Activated CD4-positive, alpha-beta T cell treated with anti-CD3 and anti-CD28 coated beads, Interleukin-10, Interleukin-2, amounts not matched to agents 100 ng/mL and 50 ng/mL, durations not matched to agents 16 hours and 8 hours (primary cell): ENCODE measurements at places on chromosomes 7 and 10.
A peak's percentile ranks its signal among the peaks of the same experiment; 100 is the strongest.

DNA sequence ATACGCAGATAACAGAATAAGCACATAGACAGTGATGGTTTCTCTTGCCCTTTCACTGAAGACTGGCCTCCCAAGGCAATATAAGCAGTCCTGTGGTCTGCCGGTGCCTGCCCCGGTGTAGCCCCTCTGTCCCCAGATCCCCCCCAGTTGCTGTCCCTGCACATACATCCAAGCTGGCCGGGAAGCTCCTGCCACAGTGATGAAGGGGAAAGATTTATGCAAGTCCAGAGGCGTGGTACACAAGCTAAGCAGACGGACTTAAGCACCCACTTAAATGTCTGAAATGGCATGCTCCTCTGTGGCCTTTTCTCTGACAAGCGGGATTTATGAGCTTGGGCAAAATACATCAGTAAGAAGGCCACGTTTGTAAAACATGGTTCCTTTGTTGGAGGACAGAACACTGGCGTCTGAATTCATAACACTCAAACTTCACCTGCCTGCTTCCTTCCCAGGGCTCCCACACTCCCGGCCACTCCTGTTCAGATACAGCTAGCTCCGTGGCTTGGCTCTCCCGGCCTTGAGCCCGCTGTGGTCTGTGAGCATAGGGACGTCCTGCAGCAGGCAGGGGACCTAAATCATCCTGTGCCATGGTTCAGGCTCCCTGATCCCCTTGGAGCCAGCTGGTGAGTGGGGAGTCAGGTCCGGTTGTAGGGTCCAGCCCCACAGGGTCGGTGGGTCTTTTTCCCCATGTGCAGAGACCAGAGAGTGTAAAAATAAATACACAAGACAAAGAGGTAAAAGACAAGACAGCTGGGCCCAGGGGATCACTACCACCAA lies 61.7 kb upstream of the PPP2R2D start:
- no peak for DNase-seq

- no peak for DNase-seq
Measured at GRCh38 chr10:73717556-73717955, 19.6 kb upstream of the AGAP5 start.

GRCh38 chr7:99386584-99387238 lies 12.2 kb downstream of the ARPC1B start:
- no peak for DNase-seq

GRCh38 chr10:43986374-43986773 lies 337.7 kb upstream of the ZNF32 start:
- DNase-seq = no peak

DNA sequence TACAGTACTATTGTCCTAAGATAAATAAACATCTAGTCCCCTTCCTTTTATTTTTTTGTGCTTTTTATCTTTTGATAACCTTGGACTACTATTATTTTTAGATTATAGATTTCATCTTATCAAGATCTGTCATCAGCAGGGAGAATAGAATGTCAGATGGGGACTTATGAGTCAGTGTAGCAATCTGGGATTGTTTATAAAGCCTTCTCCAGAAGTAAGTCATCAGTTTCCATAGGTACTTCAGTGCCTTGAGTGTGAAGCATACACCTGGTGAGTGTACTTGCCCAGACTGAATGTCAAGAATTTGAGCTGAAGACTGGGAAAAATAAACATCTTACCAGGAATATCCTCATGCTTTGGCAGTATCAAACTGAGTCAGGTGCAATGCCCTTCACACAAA lies 2.1 kb downstream of the CASD1 start:
- peak; percentile 18 for DNase-seq

DNA sequence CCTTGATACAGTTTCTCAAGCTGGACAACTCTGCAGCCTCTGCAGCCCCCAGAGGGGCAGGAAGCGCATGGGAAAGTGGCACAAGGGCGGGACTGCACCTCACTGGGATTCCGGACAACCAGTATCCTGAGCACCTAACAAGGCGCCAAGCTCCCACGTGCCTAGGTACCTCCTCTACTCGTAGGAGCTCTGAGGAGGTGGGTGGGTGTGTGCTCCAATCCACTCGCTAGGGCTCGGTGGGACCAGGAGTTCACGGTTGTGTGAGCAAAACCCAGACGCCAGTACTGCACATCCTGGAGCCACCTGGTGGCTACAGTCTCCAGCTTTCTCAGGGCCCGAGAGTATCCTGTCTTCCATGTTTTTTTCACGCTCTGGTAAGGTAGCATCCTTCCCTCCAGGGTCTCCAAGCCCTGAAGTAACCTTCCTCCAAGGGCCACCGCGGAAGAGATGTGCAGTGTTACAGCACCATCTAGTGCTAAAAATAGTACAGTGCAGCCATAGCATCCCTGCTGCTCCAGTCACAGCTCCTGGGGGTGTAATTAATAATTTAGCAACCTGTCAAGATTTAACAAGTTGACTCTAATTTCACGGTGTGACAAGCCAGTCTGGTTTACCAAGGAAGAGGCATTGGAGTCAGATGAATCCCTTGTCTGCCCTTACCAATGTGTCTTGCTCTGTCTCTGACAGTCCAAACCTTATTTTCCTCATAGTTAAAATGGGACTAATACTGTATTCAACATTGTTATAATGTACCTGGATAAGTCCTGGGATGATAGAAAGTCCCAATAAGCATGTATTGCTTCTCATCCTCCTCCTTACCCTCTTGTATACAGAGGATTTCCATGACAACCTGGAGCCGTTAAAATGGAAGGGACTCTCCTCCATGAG lies 70.4 kb downstream of the HERPUD2 start:
- peak; percentile 55 for DNase-seq

GRCh38 chr7:2006921-2007381 lies 225.8 kb downstream of the MAD1L1 start:
- DNase-seq = no peak

- DNase-seq = peak; percentile 56
Measured at GRCh38 chr7:129401967-129402860, 32.0 kb upstream of the STRIP2 start.

DNA sequence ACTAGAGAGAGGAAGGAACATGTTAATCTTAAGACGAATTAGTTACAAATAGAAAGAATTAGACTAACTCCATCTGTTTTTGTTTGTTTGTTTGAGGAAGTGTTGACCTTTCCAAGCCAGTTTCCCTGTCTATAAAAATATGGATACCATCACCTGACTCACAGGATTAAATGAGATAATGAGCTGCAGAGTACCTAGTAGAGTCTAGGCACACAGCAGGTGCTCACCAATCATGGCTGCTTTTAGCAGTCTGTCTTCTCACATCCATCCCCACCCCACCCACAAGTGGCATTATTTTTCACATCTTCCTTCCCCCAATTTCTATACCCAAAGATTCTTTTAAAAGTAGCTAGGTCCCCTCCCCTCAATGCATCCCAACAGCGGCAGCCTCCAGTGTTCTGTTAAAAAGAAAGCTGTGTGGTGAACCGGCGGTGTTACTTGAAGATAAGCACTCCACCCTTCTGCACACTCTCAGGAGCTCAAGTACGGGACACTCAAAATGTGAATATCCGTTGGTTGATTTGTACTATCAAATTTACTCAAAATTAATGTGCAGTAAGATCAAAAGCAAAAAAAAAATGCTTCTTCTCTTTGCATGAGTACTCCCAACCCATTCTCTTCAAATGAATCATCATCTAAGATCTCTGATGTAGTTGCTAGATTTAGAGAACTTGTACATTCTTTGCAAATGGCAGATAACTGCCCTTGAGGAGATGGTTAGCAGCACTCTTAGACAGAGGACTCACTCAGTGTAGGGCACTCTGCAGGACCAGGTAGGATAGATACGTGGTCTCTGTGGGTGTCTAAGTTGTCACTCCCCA lies 145.4 kb upstream of the ASAH2 start:
- DNase-seq = peak; percentile 90

DNA sequence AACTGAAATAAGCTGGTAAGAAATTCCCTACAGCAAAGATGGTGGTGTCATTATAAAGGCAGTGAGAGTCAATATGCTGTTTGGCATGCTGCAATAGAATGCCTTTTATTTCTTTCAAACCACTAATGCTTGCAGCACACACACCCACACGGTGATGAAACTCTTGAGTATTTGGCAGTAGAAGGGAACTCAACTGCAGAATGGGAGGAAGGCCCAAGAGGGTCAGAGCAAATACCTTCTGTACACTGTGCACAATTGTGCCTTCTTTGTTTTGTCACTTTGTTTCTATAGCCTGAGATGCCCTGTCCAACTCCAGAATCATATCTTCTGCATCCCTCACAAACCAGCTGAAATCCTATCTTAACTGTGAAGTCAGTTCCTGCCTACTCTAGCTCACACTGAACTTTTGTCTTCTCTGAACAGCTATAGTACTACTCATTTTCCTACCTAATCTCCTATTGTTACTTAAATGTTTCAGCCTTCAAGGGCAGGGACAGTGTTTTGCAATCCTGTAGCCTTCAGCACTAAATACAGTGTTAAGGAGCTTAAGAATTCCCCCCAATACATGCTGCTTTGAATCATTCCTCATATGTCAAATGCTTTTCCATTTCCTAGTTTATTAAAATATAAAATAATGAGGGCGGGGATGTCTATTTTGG lies 22.2 kb downstream of the MMS19 start:
- no peak for DNase-seq

- DNase-seq = no peak
Measured at GRCh38 chr7:50217821-50218281, 86.7 kb upstream of the IKZF1 start.

- DNase-seq = no peak
Measured at GRCh38 chr10:515674-516073, 173.8 kb downstream of the DIP2C start.

- DNase-seq = no peak
Measured at GRCh38 chr10:101293007-101293723, 60.8 kb upstream of the BTRC start.

- DNase-seq = no peak
Measured at GRCh38 chr10:122671355-122671754, 28.3 kb downstream of the C10orf120 start.

DNA sequence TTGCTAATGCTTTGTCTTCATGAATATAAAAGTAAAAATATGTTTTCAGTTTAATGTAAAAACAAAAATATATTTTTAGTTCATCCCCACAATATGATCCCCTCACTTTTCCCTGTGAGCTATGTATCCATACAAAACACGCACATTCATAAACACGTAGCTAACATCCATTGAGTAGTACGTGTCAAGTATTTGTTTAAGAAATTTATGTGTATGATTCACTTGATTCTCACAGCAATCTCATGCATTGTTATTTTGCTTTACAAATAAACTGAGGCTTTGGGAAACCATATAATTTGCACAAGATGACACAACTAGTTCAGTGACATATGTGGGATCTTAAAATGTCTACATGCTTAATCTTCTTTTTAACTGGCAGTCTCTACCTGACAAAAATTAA lies 329.6 kb upstream of the SEMA3C start:
- no peak for DNase-seq

GRCh38 chr10:99870123-99870730 lies 87.8 kb downstream of the ABCC2 start:
- peak; percentile 74 for DNase-seq

- no peak for DNase-seq
Measured at GRCh38 chr7:124672011-124672410, 93.6 kb downstream of the GPR37 start.

- no peak for DNase-seq
Measured at GRCh38 chr10:122098924-122099323, 110.0 kb downstream of the TACC2 start.

DNA sequence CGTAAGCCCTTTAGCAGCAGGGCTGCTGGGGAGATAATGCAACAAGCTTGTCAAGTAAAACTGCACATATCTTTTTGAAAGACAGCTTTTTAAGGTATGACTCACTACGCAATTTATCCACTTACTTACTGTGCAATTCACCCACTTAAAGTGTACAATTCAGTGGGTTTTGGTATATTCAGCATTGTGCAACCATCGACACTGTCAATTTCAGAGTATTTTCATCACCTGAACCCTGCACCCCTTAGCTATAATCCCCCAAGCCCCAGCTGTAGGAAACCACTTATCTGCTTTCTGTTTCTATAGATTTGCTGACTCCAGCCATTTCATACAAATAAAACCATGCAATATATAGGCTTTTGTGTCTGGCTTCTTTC lies 168.0 kb downstream of the PTPN20 start:
- DNase-seq = no peak

GRCh38 chr10:62502995-62503613 lies 128.9 kb downstream of the ZNF365 start:
- DNase-seq = no peak

DNA sequence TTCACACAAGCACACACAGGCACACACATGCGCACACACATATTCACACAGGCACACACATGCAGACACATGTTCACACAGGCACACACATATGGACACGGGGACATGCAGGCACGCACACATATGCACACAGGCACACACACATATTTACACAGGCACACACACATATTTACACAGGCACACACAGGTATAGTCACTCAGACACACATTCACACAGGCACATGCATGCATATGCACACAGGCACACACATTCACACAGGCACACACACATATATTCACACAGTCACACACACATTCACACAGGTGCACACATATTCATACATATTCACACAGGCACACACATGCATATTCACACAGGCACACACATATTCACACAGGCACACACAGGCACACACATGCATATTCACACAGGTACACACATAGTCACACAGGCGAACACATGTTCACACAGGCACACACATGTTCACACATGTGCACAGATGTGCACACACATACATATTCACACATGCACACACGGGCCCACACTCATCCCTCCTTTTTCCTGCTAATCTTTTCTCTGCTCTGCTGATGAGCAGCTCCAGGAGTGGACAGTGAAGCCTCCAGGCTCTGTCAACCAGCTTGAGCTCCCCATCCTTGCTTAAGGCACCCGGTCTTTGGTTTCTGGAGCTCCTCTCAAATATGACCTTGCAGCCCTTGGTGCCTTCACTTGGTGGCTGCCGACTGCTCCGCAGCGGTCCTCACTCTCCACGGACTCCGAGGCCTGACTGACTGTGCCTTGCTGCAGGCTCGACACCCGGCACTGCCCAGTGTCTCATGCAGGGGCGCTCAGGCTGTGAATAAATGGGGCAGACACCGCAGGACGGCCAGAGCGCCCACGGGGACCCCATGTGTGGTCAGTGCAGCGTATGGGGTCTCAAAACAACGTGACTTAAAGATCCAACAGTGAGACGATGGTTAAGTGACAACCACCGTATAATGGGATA lies 581.2 kb upstream of the MGMT start:
- DNase-seq = no peak

DNA sequence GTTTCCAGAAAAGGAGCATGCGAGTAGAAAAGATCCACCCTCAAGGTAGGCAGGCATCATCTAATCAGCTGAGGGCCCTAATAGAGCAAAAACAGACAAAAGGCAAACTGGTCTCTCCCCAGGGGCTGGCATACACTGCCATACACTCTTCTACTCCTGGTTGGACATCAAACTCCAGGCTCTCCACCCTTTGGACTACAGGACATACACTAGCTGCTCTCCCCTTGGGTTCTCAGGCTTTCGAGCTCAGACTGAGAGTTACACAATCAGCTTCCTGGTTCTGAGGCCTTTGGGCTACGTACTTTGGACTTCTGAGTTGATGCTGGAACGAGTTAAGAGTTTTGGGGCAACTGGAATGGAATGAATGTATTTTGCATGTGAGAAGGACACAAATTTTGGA lies 50.9 kb upstream of the TM9SF3 start:
- DNase-seq = no peak
